D721Med (cell line): ENCODE measurements at places on chromosomes 5 and 9.

DNA sequence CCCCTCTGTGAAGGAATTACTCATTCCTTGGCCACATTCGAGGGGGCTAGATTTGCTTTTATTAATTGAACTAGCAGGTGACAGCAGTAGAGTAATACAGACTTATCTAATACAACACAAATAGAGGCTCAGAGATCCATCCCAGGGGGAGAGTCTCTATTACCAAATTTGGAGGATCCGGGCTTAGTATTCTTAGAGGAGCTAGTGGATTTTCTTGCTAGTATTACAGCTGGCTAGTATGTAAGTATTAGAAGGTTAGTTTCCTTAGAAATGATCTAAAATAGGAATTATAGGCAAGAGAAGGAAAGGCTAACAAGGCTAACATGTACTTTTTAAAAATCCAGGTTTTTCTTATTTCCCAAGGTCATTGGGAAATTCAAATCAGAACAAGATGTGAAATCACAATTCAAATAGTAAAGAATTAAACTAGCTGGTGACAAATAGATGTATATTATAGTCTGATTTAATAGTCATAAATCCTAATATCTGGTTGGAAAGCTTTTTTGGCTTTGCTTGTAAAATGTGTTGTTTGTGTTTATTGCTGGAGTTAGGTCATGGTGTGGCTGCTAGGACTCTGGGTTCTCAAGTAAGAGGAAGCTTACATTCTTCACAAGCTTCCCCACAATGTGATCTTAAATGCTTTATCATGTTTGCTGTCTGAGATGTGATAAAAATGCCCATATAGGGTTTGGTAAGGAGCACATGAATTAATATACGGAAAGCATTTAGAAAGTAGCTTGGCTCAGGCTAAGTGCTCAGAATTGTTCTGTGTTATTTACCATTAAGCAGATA, 160.4 kb upstream of the MPDZ start:
- no peak for DNase-seq

GRCh38 chr9:35905051-35905781, 786 bp upstream of the HRCT1 start:
- DNase-seq: no peak

DNA sequence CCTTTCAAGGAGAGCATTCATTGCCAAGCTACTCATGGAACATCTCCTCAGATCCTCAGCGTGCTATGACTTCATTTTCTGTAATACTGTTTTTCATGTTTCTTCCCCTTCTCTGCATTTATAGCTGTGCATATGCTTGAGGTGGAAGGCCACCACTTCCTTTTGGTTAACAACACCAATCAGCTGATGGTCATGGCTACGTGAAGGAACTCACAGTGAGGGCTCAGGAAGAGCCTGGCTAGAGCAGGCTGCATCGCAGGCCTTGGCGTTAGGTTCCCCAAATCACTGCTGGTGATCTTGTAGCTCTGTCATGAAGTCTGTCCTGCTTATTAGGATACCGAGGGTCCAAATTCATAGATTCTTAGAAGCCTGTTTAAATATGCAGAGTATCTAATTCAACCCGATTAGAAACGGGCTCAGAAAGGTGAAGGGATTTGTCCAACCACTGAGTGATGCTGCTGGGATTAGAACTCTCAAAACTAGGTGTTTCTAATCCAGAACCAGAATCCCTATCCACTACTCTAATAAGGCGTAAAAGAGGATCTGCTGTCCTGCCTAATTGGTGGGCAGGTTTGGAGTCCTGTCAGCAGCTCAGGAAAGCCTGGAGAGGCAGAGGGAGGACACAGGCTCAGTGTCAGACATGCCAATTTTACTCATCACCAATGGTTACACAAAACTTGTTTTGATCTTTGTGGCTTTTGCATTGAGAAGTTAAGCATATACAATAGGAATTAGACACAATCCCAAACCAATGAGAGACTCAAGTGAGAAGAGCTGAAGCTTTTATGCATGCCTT, 7.5 kb downstream of the SYK start:
- DNase-seq: no peak

DNA sequence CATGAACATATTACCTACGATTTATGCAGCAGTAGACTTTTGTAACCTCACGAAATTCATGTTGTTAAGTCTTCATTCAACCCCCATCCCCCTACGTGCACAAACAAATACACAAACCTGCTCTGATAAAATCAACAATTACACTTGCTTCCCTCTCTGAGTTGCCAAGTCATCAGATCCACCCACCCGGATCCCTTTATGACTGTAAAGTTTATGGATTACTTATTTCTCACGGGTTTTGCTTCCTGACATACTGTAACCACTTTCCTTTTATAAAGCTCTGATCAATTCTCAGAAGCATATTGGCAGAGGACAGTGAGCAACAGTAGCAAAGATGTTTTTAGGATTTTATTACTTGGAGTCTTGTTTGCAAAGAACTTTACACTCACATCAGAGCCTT, 70.5 kb downstream of the MLLT3 start:
- DNase-seq: no peak

DNA sequence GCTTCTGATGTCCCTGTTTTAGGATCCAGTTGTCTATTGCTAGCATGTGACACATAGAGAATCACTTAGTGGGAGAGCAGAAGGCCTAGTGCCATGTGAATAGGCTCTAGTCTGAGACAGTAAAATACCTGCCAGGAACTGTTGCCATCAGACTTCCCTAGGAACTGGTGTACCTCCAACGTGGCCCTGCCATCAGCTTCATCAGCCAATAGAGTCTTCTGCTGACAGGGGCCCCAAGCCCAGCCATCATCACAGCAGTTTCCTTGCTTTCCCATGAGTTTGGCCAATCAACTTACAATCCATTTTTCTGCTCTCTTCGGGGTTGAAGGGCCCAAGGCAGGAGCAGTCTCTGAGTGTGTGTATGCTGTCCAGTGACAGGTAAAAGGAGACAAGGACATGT, 128.4 kb upstream of the ADRA1B start:
- DNase-seq: no peak

- no peak for DNase-seq
Observed at GRCh38 chr5:55821731-55822512, 29.2 kb upstream of the IL31RA start.

DNA sequence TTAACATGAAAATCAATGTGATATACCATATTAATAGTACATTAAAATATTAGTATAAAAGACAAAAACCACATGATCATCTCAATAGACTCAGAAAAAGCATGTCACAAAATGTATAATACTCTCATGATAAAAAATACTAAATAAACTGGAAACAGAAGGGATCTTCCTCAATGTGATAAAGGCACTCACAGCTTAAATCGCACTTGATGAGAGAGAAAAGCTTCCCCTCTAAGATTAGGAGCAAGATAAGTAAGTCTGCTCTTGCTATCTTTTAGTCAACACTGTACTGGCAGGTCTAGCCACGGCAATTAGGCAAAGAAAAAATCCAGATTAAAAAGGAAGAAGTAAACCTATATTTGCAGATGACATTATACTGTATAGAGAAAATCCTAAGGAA, 21.8 kb upstream of the MSH3 start:
- DNase-seq: no peak

- DNase-seq: no peak
Observed at GRCh38 chr5:134543820-134544614, 18.5 kb downstream of the JADE2 start.

DNA sequence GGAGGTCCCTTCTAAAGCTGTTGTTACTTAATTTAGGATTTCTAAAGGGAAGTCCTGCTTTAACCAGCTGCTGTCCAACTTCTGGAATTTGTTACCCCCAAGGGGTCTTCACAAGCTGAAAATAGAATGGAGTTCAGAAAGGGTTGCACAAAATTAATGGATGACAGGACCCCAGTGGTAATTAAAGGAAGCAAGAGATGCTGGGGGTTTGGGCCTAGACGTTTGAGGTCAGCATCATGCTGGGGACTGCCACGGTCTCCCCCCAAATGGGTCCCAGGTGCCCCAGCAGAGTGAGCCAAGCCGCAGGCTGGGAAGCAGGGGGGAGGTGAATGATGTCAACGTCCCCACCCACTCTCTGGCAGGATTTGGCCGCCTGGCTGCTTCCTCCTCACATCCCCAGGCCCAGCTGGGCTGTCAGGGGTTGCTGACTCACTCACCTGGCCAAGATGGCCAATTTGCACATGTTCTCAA, 97.5 kb upstream of the ARAP3 start:
- no peak for DNase-seq

- DNase-seq: no peak
Observed at GRCh38 chr9:21252721-21253547, 13.1 kb upstream of the IFNA14 start.

- DNase-seq: no peak
Observed at GRCh38 chr9:4669890-4670289, 3.6 kb upstream of the SPATA6L start.

DNA sequence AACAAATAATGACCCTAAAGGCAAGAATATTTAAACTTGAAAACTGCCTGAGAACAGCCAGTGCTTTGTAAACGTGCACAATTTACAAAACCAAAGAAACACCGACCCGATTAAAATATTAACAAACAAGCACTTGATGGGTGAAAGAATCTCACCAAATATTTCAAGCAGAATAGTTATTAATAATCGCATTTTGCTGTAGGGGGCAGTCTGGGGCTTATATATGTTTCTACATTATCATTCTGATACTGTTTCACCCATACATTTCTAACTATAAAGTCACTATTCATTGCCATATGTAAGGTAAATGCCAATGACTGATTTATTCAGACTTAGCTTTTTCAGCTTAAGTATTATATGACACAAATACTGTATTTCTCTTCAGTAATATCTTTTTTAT, 37.7 kb downstream of the UBAP2 start:
- DNase-seq: no peak

DNA sequence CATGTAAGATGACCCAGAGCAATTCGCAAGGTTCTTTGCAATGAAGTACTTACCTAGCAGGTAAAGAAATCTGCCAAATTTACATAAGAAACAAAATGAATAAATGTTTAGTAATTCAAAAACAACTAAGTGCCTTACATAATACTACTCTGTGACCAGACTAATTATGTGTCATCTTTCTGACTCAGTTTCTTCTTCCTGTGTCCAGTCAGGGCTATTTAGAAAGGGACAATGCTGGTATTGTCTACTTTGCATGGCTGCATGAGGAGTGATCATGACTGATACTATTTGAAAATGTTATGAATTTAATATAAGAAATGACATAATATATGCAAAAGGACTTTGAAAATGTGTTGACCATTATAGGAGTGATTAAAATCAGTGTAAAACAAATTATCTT, 210.0 kb downstream of the TMEM161B start:
- no peak for DNase-seq

DNA sequence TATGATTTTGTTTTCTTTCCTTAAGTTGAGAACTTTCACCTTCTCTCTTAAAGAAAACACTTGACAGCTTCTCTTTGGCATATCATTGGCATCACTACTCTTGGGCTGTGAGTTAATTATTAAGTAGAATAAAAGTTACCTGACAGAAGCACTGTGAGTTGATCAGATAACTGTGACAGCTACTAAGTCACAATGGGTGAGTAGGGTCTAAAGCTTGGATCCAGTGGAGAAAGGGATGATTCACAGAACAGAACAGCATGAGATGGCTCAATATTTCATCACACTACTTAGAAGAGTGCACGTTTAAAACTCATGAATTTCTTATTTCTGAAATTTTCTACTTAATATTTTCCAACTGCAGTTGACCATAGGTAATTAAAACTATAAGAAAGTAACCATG, 268.5 kb upstream of the NMUR2 start:
- no peak for DNase-seq

DNA sequence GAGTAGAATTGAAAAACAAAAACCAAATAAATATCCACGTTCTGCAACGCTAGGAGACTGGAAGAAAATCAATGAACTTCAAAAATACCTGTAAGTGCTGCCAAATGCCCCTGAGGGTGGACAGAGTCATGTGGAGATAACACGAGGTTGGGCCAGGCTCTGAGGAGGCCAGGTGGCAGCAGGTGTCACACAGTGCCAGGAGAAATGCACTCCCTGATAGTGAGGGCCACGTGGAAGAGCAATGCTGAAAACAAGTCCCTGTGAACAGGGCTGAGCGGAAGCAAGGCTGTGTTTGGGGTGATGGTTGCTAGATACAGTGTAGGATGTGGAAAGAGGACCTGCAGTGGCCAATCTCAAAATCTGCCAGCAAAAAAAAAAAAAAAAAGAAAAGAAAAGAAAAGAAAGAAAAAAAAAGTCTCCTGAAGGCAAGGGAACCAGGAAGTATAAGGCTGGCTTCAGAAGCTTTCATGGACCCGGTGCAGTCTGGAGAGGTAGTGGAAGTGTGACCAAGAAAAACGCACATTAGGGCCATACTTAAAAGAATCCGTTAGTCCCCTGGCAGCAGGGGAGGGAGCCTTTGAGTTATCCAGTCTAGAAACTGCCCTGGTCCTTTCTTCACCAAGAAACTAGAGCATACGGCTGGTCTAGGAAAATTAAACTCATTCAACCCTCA, 16.8 kb downstream of the C1QTNF3 start:
- DNase-seq: no peak

GRCh38 chr5:91122651-91123050, 260.5 kb downstream of the ARRDC3 start:
- no peak for DNase-seq

DNA sequence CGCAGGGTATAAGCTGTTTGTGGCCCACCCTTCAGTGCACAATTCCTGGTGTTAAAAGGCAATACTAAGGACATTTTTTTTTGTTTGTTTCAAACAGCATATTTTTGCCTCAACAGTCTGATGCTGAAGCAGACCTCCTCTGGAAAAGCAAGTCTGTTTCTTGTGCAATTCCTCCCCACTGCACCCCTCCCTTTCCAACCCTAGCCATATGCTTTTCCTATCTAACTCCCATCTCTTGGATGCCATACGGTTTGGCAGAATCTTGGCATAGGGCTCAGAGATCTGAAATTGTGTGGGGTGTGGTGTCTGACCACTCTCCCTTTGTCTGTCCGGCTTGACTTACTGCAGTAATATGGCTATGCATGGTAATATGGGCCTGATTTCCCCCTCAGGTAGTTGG, 161.6 kb downstream of the TMEM38B start:
- DNase-seq: no peak

DNA sequence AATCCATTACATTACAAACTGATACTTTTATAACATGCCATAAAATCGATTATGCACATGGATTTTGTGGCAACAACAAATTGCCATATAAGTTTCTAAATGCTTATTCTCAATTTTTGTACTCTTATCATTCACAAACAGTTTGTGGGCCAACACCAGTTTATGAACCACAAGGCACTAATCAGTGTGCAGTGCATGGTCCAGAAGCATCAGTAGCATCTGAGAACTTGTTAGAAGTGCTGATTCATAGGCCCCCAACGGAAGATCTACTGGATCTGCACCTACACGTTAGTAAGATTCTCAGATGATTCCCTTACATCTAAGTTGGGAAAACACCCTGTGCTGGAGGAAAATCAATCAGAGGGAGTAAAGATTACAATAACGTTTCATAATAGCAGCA, 242.8 kb downstream of the TRPM3 start:
- no peak for DNase-seq

GRCh38 chr5:171505473-171506043, 86.1 kb downstream of the FGF18 start:
- no peak for DNase-seq
